HCEC 1CT (cell line): ENCODE measurements at places on chromosomes 5 and 9.

- DNase-seq, result no peak
These were observed 324.4 kb downstream of the NDUFS4 start for GRCh38 chr5:53884844-53885243.

DNA sequence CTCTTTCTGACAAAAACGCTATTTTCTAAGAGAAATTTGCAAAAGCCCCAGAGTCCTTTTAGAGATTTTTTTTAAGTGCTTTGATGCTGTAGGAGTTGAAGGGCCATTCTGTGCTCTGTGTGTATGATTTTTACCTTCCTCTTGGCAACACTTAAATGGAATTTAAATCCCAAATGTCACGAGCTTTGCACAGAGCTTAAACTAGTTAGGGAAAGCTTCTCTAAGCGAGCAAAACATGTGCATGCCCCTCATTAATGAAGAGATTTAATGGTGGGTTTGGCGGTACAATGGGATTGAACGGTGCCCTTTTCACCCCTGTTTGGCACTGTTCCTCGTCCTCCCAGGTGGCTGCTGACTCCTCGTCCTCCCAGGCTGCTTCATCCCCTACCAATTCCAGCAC lies 220.7 kb downstream of the DRD1 start:
- no peak for DNase-seq

- DNase-seq, result no peak
These were observed 126.9 kb downstream of the FSTL4 start for GRCh38 chr5:133485468-133485867.

DNA sequence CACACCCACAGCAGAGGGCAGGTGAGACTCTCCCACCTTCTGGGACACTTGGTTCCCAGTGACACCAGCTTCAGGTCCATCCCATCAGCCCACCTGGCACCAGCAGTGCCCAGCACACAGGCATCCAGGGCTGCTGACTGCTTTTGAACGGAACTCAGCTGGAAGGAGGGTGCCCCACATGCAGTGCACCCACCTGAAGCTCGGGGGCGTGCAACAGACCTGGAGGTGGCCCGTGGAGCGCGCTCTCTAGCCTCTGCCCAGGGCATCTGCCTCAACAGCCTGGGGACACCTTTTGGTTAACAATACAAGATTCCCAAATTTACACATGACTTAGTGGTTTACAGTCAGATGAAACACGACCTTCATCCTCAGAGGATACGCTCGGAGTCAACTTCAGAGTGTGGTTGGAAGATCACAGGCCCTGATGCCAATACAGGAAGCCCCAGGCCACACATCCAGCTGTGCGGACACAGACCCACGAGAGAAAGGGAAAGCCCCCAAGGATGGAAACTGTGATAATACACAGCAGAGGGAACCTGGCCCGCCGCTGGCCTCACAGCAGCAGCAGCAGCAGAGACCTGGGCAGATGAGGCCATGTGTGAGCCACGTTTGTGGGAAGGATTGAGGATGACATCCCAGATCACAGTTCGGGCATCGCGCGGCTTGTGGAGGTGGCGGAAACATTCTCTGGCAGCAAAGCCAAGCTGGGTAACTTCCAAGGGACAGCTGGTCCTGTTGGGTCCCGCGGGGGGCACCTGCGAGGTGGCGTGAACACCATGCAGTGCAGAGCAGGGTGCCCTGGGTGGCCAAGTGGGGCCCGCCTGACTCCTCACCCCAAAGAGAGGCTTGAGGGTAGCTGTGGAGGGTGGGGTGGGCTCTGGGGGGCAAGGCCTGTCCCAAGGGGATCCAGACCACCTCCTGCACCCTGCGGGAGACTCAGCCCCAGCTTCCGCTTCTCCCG lies 64.0 kb downstream of the SECISBP2 start:
- no peak for DNase-seq

DNA sequence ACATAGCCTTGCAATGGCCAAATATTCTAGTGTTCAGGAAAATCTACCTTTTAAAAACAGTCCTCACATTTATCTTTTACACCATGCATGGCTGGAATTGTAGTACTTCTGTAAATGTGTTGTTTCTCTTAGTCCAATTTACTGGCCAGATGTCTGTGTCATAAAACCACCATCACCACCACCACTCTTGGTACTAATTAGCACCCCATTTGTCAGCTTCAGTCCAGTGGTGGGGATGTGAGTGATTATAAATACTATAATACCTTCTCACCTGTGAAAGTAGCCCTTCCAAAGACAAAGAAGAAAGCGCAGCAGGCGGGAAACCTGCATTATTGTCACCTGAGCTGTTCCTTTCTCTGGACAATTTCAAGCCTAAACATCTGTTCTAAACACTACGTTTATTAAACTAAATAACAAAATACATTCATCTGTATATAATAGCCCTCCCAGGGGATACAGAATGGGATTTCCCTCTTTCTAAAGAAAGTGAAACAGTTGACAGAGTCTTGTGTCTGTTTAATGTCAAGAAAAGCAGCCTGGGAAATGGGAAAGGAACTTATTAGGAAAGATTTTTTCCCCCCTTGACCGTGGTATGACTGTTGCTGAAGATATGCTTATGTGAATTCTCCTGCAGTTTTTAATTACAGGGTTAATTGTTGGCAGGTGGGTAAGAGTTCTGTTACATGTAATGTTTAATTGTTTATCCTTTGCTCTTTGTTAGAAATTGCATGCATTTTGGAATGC lies 144.5 kb upstream of the NUDT12 start:
- DNase-seq, result no peak

GRCh38 chr5:163963881-163964280 lies 458.5 kb downstream of the MAT2B start:
- no peak for DNase-seq

DNA sequence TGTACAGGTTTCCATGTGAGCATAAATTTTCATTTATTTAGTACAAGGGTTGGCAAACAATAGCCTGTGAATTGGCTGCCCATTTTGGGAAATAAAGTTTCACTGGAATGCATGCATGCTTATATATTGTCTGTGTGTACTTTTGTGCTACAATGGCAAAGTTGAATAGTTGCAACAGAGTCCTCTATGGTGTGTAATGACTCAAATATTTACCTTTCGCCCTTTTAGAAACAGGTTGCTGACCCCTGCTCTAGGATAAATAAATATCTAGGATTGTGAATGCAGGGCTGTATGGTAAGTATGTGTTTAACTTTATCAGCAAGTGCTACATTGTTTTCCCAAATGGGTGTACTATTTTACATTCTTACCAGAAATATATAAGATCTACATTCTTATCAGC lies 47.2 kb downstream of the XRCC4 start:
- DNase-seq, result no peak

DNA sequence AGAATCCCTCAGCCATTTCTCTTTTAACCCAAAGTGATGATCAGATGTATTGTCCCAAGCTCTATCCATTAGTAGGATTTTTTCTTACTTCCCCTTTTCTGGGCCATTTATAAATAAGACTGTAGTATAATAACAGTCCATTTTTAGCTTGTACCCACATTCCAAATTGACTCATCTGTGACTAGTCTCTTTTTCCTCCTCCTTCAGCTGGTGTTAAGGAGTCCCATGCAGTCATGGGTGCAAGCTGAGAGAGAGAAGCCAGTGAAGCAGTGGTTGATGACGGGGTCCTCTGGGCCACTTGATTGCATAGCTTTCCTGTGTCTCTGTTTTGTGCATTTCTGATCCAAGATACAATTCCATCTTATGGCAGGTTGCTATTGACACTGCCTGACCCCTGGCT lies 476.0 kb upstream of the CD180 start:
- DNase-seq, result peak; percentile 87

DNA sequence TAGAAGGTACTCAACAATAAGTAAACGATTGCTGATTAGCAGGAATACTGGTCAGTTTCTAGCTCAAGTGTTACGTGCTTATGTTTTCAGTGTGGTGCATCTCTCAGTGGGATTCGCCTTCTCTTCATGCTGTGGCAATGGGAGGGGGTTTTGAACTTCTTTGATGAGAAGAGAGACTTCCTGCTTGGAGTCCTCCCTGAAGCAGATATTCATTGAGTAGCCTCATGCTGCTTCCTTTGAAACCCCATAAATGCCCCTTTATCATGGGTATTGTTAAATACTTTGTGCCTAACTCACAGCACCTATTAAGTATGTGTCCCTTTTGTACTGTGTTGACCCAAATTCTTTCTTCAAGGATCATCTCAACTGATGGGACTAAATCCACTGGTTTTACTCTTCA lies 116.5 kb downstream of the DOCK8 start:
- no peak for DNase-seq

GRCh38 chr9:13555989-13556500 lies 276.6 kb upstream of the MPDZ start:
- DNase-seq, result no peak

DNA sequence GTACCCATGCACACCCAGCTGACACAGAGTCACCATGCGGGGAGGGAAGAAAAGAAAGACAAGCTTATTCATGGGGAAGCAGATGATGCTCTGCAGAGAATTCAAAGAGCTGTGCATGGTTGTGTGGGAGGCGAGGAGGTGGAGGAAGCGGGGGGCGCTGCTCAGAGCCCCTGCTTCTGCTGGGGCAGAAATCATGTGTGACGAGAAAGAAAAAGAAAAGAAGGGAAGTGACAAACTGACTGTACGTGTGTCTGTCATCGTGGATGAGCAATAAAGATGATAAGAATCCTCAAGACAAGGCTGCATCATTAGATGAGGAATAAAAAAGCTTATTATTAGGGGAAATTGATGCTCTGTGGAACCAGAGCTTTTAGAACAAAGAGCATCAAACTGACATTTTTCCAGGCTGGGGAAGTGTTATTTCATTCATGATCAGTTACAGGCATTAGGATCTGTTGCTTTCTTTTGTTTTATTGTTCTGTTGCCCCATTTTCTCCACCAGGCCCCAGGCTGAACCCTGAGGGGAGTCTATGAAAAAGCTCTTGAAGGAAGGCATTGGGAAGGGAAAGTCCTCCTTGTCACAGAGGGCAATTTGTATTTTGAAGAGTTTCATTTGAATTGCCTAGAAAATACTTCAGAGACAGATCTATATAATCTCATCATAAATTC lies 20.3 kb upstream of the SH3RF2 start:
- no peak for DNase-seq

- peak; percentile 79 for DNase-seq
These were observed 251.5 kb upstream of the TNC start for GRCh38 chr9:115369322-115369957.

GRCh38 chr9:19994296-19994695 lies 205.5 kb upstream of the SLC24A2 start:
- DNase-seq, result peak; percentile 70

GRCh38 chr9:112659906-112660305 lies 58.0 kb downstream of the INIP start:
- no peak for DNase-seq
